ENCODE measurements at places on chromosomes 12 and 14. TPM values are rescaled to one million over a fixed set of nuclear protein-coding genes. Genes with fewer than 3 reads are reported as not detected.
A peak's percentile ranks its signal among the peaks of the same experiment; 100 is the strongest.

The PTPRO gene
- not detected for total RNA-seq

The ASIC1 gene
- 3.5 TPM for total RNA-seq

- peak overlapping the region; percentile 74 for H3K4me3 ChIP-seq
- H3K4me1 ChIP-seq: peaks cover 40% of the 10 kb centered on the region
- peak; percentile 79 for DNase-seq
Measured at GRCh38 chr12:121799842-121800693, 3.7 kb upstream of the SETD1B start.

- H3K27me3 ChIP-seq: no peaks in the 10 kb centered on the region
- peak overlapping the region; percentile 47 for H3K27ac ChIP-seq
- H3K36me3 ChIP-seq: no peaks in the 10 kb centered on the region
- DNase-seq: peak; percentile 74
- no peak overlapping the region for H3K4me3 ChIP-seq
Measured at GRCh38 chr14:52906141-52906601, 44.7 kb downstream of the FERMT2 start.
